ENCODE measurements at places on chromosomes 7 and 10.

DNA sequence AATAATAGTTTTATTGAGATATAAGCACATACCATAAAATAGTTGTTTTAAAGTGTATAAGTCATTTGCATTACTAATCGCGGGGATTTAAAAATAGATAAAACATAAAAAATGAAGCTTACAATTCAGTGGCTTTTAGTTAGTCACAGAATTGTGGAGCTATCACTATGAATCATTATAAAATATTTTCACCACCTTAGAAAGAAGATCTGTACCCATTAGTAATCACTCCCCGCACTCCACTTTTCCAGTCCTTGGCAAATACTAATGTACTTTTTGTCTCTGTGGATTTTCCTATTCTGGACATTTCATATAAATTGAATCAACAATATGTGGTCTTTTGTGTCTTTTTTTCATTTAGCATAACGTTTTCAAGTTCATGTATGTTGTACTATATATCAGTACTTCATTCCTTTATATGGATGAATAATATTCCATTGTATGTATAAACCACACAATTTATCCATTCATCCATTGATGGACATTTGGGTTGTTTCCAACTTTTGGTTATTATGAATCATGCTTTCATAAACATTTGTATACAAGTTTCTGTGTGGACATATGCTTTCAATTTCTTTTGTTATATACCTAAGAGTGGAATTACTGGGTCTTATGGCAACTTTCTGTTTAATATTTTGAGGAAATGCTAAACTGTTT is 162.5 kb downstream of the MAGI2 start:
- no peak for DNase-seq

GRCh38 chr7:112757337-112757736 is 32.9 kb downstream of the TMEM168 start:
- DNase-seq = no peak

DNA sequence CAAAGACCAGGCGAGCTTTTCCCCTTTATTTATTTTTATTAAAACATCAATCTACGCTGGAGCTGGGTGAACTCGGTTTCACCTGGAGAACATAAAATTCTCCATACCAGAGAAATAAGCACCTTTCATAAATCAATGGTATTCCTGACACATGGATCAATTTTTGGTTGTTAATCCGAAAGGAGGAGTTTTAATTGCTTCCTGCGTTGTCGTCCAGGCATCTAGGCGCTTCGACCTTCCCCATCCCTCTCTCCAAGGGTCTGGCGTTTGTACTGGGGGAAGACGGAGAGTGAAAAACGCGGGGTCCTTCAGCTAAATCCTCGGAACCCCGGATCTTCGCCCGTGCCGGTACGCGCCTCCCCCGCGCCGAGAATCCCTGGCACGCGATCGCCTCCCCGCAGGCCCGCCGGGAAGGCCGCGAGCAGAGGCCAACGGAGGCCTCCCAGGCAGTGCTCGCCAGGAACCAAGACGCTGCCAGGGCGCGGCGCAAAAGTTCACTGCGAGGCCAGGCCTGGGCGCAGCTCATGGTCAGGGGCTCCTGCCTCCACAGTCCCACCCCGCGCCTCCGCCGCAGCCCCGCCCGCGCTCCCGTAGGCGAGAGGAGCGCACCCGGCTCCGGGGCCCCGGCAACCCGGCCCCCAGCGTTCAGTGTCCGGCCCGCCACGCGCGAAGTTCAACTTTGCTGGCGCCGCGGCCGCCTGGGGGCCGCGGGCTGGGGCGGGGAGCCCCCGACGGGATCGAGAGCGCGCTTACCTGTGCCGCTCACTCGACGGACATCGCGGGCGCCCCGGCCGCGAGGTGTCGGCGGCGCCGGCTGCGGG is 8.3 kb upstream of the EBF3 start:
- DNase-seq = no peak

- DNase-seq = no peak
Measured at GRCh38 chr7:14825912-14826311, 76.6 kb downstream of the DGKB start.

GRCh38 chr10:133309720-133310398 is 1.1 kb downstream of the ZNF511 start:
- no peak for DNase-seq

- no peak for DNase-seq
Measured at GRCh38 chr10:110304394-110304779, 333 bp downstream of the SMNDC1 start.

DNA sequence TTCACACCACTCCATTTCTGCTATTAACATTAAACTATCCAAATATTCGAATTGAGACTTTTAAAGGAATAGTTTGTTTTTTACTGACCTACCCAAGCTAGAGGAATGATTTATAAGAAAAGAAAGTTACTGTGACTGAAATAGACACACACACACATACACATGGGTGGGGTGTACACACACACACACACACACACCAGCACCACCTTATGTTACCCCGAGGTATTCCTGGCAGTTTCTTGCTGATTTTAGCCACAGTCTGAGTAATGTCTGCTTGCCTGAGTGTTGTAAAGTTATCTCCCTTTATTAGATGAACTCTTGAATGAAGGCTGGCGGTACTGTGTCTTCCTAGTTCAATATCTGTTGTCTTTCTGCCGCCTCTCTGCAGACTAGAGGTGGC is 91.3 kb upstream of the PRKG1 start:
- DNase-seq = no peak

DNA sequence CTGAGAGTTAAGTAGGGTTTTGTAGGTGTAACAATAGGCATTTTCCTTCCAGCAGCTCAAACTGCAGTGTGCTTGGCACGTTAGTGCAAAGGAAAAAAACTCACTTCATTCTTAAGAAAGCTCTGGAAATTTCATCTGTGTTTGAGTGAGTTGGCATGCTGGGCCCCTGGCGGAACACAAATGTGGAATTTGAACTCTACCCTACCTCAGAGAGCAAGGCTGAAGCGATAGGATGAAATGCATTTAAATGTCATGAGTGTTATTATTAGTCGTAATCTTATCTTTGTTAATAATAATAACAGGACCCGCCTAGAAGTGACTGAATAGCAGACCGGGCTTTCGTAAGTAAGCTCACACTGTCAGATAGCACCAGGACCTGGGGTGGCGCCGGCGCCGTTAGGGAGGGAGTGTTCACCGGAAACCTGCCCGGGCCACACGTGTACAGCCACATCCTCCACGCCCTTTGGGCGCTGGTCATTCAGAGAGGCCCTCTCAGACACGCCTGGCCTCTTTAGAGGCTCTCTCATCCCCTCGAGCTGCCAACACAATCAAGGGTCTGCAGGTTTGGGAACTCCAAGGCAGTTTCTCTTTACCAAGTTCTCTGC is 63.5 kb downstream of the GRK5 start:
- DNase-seq = peak; percentile 20

GRCh38 chr7:115292381-115292780 is 370.5 kb downstream of the MDFIC start:
- DNase-seq = no peak

GRCh38 chr10:61784354-61785133 is 117.0 kb upstream of the ARID5B start:
- DNase-seq = peak; percentile 47

GRCh38 chr10:107103174-107104025 is 61.1 kb downstream of the SORCS1 start:
- no peak for DNase-seq

GRCh38 chr7:35241884-35242283 is 12.0 kb downstream of the TBX20 start:
- DNase-seq = no peak

DNA sequence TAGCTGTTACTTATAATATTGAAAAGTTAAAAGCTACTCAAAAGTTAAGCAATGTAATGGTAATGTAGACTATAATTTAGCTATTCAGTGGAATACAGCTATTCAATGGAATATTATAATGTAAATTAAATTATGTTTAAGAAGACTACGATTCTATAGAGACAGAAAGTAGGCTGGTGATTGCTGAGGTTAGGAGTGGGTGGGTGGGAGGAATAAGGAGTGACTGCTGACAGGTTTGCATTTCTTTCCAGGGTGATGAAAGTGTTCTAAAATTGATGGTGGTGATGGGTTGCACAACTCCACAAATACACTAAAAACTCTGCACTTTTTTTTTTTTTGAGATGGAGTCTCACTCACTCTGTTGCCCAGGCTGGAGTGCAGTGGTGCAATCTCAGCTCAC is 21.4 kb downstream of the DENND2A start:
- DNase-seq = no peak

DNA sequence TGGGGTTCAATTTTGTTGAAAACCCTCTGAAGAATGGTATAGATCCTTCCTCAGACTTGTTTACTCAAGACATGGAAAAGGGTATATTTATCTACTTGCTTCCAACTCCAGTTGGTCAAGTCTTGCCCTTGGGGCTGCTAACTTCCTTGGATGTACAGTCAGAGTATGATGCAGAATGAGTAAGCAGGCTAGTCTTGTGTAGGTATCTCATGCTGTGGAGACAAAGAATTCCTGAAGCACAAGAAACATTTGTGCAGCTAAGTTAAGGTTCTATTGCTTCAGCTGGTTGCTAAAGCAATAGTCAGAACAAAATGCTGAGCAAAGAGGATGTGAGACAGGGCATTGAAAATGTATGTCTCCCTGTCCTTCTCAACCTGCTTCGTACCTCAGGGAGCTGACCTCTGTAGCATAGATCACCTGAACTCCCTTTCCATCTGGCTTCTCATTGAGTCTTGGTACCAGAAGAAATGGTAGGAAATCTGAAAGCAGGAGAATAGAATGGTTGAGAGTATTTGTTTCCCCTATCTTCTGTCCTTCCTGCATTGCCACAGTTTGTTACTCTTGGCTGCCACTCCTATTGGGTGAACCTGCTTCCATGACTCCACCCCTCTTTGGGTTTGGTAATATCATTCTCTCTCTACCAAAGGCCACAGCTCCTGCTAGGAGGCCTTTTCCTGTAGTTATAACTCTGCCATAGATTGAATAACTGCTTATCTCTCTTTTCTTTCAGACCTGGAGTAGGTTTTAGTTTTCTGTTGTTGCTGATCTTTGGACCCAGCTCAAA is 346.0 kb downstream of the PHF14 start:
- no peak for DNase-seq

GRCh38 chr10:1367938-1368841 is 312.0 kb downstream of the WDR37 start:
- no peak for DNase-seq

DNA sequence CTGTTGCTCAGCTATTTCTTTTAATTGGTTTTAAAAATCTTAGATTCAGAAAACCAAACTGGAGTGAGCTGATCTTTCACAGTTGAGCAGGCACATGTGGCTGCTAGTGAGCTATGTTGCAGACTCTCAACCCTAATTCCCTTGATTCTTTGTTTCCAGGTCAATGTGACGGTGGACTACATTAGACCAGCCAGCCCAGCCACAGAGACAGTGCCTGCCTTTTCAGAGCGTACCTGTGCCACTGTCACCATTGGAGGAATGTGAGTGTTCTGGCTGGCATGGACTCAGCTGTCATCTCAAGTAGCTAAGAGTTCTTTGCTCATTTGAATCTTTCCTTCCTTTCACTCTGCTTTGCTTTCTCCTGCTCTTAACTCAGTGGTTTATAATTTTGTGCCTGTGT is 187.1 kb downstream of the LRRC4 start:
- no peak for DNase-seq

- no peak for DNase-seq
Measured at GRCh38 chr7:143392875-143393266, 11.7 kb downstream of the ZYX start.

DNA sequence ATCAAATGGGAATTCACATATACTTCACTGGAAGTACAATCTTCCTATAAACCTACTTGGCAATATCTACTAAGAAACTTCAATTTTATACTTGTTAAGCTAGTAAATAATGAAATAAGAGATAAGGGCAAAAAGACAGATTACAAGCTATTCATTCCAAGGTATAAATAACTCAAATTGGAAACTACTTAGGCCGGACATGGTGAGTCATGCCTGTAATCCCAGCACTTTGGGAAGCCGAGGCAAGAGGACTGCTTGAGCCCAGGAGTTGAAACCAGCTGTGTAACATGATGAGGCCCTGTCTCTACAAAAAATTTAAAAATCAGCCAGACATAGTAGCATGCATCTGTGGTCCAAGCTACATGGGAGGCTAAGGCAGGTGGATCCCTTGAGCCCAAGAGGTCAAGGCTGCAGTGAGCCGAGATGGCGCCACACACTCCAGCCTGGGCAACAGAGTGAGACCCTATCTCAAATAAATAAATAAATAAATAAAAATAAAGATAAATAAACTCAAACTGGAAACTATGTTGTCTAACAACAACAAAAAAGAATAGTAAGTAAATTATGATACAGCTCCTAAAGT is 37.6 kb downstream of the ARHGAP21 start:
- DNase-seq = no peak

DNA sequence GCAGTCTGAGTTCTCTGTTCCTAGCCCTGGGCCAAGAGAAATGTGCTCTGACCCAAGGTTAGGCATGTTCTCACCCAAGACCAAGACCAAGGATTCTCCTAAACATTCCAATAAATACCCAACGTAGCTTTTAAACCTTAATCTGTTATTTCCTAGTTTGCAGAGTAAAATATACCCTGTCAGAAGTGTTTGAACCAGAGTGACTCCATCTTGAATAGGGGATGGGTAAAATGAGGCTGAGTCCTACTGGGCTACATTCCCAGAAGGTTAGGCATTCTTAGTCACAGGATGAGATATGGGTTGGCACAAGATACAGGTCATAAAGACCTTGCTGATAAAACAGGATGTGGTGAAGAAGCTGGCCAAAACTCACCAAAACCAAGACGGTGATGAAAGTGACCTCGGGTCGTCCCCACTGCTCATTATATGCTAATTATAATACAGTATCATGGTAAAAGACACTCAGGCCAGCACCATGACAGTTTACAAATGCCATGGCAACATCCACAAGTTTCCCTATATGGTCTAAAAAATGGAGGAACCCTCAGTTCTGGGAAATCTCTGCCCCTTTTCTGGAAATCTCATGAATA is 27.7 kb downstream of the PLXNA4 start:
- DNase-seq = no peak

- DNase-seq = no peak
Measured at GRCh38 chr10:122248356-122249302, 22.5 kb upstream of the BTBD16 start.

Measured in stimulated activated naive CD4-positive, alpha-beta T cell treated with Interleukin-2 at 50 U/mL for 16 hours (primary cell).